ENCODE measurements at places on chromosomes 2 and 18.

DNA sequence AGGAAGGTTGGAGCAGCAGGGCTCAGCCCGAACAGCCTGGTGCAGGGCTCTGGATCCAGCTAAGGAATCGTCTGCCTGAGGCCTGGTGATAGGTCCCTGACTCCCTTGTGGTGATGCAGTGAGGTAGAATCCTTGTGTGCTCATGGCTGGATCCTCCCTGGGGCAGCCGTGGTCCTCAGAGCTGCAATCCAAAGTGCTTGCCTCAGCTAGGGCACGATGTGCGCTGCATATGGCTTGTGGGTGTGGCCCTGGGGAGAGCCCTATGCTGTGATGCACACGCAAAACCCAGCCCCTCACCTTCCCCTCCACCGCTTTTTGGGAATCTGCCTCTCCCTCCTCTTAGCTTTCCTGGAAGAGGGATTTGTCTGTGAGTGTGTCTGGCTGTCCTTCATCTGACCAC is 142.2 kb downstream of the DYSF start:
- DNase-seq: no peak

DNA sequence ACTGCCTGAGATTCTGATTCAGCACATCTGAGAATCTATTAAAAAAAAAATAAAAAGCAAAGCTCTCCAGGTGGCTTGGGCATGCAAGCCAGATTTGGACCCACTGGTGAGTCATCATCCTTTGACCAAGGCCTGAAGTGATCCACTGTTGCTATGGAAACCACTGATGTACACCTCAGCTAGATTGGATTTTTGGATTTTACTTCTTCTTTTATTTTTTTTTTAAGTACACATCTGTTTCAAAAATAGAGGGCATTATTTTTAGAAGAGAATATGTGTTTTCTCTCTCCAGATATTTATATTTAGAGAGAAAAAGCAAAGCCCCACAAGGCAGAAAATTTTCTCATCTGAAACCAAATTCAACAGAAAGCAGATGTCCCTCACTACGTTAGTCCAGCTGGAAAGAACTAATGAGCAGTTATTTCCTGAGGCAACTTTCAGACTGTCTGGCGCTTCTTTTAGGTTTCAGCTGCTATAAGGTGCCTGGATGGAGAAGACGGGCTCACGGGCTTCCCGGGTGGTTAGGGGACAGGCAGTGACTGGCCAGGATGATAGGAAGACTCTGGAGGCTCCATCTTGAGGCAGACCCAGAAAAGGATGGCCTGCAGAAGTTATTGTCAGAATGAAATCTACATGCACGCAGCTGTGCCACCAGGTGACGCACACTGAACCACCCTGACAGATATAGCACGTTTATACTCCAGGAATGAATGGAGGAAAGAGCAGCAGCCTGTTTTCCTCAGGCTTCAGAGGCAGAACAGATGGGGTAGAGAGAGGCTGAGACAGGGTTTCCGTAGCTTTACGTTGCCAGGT is 50.5 kb downstream of the MRPL35 start:
- DNase-seq: peak; percentile 66

DNA sequence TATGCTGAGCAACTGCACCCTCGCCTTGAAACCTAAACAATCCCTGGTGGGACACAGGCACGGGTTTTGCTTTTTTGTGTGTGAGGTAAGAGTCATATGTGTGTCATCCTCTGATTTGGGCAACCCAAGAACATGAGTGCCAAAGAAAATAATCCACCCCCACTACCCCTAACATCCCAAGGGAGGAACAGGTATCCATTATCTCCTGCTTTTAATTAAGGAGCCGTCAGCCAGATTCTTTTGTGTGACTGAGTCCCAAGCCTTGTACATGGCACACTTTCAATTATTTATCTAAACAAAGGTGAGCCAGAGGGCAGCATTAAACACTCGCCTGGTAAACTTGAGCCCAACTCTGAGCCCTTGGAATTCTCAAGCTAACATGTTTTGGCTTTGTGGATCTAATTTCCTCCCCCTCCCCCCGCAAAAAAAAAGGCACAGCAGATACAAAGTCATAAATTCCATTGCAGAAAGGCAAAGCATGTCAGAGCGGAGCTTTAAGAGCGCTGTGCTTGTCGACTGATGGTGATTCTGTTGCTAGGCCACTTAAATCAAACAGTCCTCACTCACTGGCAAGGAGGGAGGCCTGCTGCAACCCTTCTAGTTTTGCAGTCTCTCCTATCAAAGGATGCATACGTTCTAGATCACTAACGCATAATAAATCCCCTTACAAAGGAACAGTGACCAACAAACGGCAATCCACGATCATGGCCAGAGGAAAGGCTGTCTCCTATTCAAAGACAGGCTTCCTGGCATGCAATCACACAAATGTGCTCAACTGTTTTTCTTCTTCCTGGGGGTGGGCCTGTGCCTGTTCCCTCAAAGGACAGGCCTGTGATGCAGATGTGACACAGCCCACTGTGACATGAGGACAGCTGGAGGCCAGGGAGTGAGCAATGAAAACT is 143.5 kb upstream of the LMAN1 start:
- no peak for DNase-seq

- DNase-seq: no peak
Measured at GRCh38 chr2:116142644-116143227, 1671.8 kb upstream of the DDX18 start.

GRCh38 chr2:72077702-72078169 is 69.9 kb downstream of the CYP26B1 start:
- DNase-seq: peak; percentile 35

DNA sequence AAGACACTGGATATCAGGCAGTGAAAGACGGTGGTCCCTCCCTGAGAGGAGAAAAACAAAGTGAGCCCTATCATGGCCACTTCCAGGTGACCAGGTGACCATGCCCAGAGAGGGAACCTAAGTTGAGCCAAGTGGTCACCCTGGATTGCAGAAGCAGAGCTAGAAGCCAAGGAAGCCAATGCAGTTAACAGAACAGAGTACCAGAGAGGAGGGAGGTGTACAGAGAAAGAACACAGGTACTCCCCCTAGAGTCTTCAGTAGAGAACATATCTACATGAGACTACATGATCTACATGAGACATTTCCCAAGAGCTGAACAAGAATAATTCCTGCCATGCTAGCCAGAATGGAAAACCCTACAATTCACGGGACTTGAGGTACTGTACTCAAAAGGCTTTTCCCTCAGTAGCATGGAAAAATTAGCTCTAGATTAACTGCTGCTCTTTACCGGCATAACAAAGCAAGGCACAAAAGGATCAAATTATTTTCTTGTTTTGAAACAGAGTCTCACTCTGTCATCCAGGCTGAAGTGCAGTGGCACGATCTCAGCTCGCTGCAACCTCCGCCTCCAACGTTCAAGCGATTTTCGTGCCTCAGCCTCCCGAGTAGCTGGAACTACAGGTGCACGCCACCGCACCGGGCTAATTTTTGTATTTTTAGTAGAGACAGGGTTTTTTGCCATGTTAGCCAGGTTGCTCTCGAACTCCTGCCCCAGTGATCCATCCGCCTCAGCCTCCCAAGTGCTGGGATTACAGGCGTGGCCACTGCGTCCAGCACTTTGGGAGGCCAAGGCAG is 23.5 kb downstream of the ROCK2 start:
- DNase-seq: no peak

GRCh38 chr2:68716604-68717304 is 17.9 kb upstream of the ARHGAP25 start:
- DNase-seq: no peak

- DNase-seq: no peak
Measured at GRCh38 chr2:98747888-98748287, 17.0 kb upstream of the MGAT4A start.

DNA sequence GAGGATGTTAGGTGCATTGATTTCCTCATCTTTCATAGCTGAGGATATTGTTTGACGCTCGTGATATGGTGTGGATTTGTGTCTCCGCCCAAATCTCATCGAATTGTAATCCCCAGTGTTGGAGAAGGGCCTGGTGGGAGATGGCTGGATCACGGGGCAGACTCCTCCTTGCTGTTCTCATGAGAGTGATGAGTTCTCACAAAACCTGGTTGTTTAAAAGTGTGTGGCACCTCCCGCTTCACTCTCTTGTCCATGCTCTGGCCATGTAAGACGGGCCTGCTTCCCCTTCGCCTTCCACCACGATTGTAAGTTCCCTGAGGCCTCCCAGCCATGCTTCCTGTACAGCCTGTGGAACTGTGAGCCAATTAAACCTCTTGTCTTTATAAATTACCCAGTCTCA is 28.4 kb upstream of the GPC1 start:
- no peak for DNase-seq

- no peak for DNase-seq
Measured at GRCh38 chr2:175981551-175981950, 20.5 kb downstream of the LNPK start.

DNA sequence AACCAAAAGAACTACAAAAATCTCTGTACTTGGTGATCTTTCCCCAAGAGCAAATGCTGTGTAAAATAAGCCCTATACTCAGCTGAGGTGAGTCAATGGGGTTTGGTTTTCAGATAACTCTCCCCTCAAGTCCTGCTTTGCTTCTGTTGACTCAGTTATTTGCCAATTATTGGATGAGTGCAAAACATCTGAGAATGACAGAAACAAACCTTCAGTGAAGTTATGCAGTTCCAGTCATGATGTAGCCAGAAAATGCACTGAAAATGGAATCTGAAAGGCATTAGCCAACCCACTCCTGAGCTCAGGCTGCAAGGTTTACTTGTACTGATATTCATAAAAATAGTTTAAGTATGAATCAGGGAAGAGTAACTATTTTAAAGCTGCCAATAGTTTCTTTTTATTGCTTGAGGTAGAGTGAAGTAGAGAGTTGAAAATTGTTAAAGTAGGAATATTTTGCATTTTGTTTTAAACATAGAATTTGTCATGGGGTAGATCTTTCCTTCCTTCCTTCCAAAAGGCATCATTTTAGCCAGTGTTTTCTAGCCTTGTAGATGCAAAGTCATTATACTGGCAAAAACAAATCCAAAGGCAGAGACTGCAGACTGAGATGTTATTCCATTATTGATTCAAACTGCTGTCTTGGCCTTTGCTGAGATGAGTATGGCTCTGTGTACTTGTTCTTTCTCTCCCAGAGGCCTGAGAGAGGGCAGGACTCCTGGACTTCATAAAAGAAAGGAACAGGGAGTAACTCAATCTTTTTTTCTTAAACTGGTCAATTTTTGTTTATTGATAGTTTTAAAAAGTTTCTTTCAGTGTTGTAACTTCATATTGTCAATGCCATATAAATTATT is 215.3 kb downstream of the RND3 start:
- peak; percentile 22 for DNase-seq

DNA sequence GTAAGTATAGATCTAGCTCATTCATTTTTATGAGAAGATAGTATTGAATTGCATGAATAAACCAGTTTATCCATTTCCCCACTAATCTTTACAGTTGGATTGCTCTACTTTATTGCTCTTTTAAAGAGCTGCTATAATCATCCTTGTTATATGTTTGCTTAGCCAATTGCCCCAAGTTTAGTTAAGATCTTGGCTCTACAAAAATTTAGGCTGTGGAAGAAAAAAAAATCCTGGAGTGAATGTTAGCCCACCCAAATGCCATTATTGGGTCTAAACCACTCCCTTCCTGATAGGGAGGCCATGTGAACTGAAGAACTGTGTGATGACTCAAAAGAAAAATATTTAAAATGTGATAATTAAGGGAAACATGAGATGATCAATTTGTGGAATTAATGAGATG is 2.9 kb downstream of the ALS2 start:
- no peak for DNase-seq

GRCh38 chr2:12727065-12727464 is 10.3 kb downstream of the TRIB2 start:
- no peak for DNase-seq

DNA sequence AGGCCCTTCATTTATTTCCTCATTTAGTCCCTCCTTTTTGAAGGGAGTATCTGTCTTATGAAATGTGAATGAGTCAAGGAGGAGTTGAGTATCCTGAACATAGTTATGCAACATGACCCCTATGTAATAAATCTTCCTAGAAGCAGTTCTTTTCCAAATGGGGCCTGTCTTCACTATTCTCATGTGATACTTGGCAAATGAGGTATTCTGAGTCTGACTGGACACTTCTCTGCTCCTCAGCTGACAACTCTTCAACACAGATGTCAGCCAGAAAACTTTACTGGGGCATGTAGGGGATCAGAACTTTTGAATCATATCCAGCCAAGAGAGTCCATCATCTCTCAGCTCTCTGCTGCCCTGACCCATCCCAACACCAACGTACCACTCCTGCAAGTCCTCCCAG is 291.6 kb downstream of the ZNF385B start:
- DNase-seq: no peak

- DNase-seq: no peak
Measured at GRCh38 chr2:189536830-189537229, 43.8 kb downstream of the SLC40A1 start.

DNA sequence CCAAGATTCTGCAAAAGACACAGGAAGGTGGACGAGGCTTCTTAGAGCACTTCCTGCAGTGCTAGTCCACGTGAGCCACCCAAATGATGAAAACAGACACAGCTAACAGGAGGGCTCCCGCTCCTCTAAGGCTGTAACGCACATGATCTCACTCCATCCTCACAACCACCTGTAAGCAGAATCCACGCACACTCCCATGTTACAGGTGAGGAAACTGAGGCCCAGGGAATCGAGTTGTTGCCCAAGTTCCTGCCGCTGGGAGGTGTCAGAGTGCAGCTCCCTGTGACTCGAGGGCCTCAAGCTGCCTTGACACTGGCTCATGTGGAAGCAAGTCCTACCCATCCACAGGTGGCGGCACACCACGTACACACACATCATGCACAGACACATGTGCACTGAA is 4.4 kb downstream of the DNMT3A start:
- no peak for DNase-seq

- DNase-seq: no peak
Measured at GRCh38 chr2:165863810-165864261, 69.8 kb upstream of the GALNT3 start.

DNA sequence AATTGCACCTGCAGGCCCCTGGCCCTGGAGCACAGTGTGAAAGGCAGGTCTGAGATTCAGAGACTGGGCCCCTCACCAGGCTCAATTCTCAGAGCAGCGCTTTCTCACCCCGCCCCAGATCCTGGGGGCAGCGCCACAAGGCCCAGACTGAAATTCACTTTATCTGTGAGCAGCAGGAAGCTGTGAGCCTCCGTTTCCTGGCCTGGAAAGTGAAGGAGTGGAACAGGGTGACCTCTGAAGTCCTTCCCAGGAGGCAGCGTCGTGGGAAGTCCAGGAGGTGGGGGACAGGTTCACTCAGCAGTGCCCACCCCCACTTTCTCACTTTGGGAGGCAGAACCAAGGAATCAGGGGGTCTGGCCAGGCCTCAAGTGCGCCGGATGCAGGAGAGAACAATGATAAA is 235.4 kb downstream of the NDUFA10 start:
- DNase-seq: no peak

DNA sequence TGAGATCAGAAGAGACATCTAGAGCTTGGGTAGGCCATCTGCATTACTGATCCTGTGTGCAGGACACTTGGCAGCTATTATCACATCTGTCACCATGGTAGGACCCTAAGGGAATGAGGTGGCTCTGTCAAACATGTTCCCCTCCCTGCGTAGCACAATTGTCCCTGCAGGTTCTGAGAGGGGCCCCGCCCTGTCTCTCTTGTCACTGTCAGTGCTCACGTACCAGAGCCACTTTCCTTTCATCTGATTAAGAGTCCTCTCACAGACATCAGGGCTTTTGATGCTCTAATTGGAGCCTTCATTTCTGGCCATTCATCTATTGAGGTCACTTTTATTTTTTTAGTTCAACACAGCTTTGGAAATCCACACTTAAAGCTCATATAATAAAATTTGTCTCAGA is 38.5 kb downstream of the NEB start:
- no peak for DNase-seq

- no peak for DNase-seq
Measured at GRCh38 chr2:113126845-113127645, at the start of gene IL1RN. TSS of gene IL1RN (plus strand) at chr2:113127598. CDS start at chr2:113127625, 27 bp downstream.

GRCh38 chr18:48833701-48834412 is 116.9 kb downstream of the SMAD7 start:
- no peak for DNase-seq

GRCh38 chr18:48321121-48321520 is 88.1 kb downstream of the ZBTB7C start:
- DNase-seq: no peak
